ENCODE measurements at places on chromosomes 16 and 17. TPM values are rescaled to one million over a fixed set of nuclear protein-coding genes. Genes with fewer than 3 reads are reported as not detected.
A peak's percentile ranks its signal among the peaks of the same experiment; 100 is the strongest.

Gene ACAP1
- total RNA-seq = 28.5 TPM

DNA sequence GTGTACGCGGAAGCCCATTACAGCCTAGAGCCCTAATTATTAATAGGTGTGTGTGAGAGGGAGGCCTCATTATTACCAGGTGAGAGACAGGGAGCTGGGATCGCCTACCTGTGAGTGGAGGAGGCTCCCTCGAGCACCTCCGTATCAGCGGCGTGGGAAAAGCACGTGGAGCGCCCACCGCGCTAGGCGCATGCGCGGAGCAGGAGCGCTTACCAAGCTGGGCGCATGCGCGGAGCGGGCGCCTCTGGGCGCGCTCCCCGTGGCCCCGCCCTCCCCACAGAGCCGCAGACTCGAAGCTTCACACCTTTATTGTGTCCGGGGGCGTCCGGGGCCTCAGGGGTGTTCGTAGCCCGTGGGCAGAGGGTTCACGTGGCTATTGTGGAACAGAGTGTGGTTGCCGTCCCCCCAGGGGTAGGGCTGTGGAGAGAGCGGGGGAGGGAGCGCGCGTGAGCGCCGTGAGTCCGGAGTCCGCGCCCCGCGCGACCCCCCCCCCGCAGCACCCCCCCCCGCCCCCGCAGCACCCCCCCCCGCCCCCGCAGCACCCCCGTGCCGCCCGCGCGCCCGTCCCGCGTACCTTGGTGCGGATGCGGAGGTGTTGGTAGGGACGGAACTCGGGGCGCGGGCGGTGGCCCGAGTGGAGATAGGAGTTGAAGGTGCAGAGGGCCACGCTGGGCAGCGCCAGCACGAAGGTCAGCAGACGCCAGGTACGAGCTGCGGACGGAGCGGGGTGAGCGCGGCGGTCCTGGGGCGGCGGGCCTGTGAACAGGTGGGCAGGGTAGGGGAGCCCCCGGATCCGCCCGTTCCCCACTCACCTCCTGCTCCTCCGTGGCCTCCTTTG lies 500 bp downstream of the COX6A2 start:
- DNase-seq = no peak

GRCh38 chr17:29677824-29678223 lies 55.1 kb upstream of the CORO6 start:
- DNase-seq = no peak

- DNase-seq = peak; percentile 68
Observed at GRCh38 chr17:17696882-17697633, 15.8 kb downstream of the RAI1 start.

Gene TSPAN10
- 8.6 TPM for total RNA-seq

- DNase-seq = no peak
Observed at GRCh38 chr17:42027590-42027889, 7.7 kb downstream of the NKIRAS2 start.

GRCh38 chr16:30555315-30556124 lies 2.7 kb downstream of the ZNF764 start:
- no peak for DNase-seq

- DNase-seq = no peak
Observed at GRCh38 chr16:66272461-66272860, 94.0 kb upstream of the CDH5 start.

- no peak for DNase-seq
Observed at GRCh38 chr17:13152501-13152900, 134.7 kb upstream of the ELAC2 start.

GRCh38 chr16:10210944-10211343 lies 28.7 kb upstream of the GRIN2A start:
- DNase-seq = no peak

- DNase-seq = peak; percentile 48
Observed at GRCh38 chr17:27529230-27529796, 73.1 kb downstream of the KSR1 start.

Gene HAP1
- 1.1 TPM for total RNA-seq

GRCh38 chr17:45131616-45132319 lies 547 bp downstream of the PLCD3 start:
- peak; percentile 67 for DNase-seq

Measured in PC-9 (cell line).